GM18507 (cell line): ENCODE measurements at places on chromosomes 4 and X.

GRCh38 chr4:2763511-2763967 lies 7.4 kb upstream of the TNIP2 start:
- DNase-seq: no peak

GRCh38 chr4:153538487-153539357 lies 72.6 kb downstream of the TMEM131L start:
- DNase-seq: no peak

GRCh38 chr4:73205482-73205881 lies 53.1 kb downstream of the ANKRD17 start:
- no peak for DNase-seq

GRCh38 chr4:76753814-76754213 lies 144.1 kb downstream of the SOWAHB start:
- no peak for DNase-seq

DNA sequence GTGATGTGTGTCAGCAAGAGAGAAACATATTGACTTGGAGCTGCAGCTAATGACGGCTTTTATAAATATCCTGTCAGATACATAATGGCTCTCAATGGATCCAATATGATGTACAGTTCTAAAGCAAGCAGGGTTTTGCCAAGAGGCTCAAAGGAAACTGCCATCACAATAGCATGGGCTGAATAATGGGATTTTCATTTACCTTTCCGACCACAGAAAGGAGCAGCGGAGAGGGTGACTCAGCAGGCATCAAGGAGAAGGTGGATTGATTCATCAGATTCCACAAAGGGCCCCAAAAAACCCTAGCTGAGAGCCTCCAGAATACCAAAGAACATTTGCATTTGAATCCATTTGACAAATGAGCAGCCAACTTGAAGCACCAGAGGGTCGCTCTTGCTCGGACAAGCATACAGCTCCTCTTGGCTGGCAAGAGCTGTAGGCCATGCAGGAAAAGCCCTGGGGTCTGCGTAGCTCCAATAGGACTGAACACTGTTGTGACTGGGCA lies 355.7 kb upstream of the NOCT start:
- DNase-seq: no peak

GRCh38 chr4:108830509-108831244 lies 67.8 kb upstream of the ETNPPL start:
- DNase-seq: no peak

- no peak for DNase-seq
Observed at GRCh38 chrX:150032742-150033141, 94.5 kb upstream of the EOLA2 start.
